ENCODE measurements at places on chromosomes 4 and X.
A peak's percentile ranks its signal among the peaks of the same experiment; 100 is the strongest.

DNA sequence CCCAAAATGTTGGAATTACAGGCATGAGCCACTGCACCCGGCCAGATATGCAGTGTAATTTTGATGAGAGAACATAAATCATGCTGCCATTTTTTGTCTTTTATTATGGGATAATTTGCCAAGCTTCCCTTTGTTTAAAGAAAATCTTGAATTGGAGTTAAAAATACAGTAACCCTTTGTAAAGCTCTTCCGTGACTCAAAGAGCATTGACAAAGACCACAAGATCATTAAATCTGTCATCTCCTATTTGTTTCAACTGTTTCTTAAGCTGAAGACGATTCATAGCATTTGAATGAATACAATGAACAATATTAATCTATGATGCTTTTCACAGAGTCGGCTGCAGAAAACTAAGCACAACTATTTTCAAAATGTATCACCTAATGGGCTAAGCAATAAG lies 132.6 kb downstream of the ANAPC4 start:
- DNase-seq = no peak

- DNase-seq = peak; percentile 64
Observed at GRCh38 chr4:15868111-15868510, 70.4 kb downstream of the FGFBP1 start.

DNA sequence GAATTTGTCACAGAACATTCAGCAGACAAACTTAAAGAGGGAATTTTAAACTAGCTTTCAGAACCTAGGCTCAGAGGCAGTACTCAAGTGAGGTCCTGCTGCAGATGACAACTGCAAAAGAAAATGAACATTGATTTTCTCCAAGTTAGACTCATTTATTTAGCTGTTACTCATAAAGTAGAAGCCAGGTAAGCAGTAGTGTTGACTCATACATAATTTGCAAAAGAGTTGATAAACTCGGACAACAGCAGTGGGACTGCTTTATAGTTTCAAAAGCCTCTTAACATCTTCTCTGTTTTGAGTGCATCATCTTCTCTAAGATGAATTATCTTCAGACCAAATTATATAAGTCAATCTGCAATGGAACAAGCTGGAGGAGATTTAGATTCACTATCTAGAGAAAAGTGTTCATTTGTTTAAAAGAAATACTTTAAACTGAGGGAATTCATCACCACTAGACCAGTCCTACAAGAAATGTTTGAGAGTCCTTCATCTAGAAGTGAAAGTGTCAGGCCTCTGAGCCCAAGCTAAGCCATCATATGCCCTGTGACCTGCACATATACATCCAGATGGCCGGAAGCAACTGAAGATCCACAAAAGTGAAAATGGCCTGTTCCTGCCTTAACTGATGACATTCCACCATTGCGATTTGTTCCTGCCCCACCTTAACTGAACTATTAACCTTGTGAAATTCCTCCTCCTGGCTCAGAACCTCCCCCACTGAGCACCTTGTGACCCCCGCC lies 49.5 kb downstream of the COQ2 start:
- DNase-seq = no peak

DNA sequence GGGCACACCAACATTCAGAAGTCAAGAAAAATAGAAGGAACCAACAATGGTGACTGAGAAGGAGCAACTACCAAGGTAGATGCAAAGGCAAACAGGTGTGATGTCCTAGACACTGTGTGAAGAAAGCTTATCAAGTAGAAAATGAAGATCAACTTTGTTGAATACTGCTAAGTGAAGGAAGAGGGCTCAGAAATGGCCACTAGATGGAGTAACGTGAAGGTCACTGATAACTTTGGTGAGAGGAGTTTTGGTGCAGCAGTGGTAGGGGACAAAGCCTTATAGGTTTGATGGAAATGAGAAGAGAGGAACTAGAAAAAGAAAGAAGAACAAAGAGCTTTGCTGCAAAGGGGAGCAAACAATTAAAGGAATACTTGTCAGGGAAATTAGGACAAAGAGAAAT lies 23.5 kb downstream of the OTC start:
- peak; percentile 38 for DNase-seq

- no peak for DNase-seq
Observed at GRCh38 chr4:184934184-184934583, 84.1 kb upstream of the HELT start.

GRCh38 chr4:108738003-108738706 lies 24.7 kb downstream of the ETNPPL start:
- no peak for DNase-seq
